ENCODE measurements at places on chromosomes 2 and 18.

DNA sequence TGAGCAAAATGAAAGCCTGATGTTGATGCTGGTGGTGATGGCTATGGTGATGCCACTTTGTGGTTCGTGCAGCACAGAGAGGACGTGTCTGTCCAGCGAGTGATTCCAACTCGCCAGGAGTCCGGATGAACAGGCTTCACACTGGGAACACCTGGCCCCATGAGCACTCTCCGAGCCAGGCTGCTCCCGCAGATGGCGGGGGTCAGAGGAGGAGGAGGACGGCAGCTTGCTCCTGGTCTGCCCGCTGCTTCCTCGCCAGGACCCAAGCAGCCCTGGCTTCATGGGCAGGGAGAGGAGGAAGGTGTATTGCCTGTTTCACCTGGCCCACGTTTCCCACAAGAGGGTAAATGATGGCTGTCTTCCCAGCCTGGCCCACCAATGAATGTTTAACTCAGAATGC is 121.6 kb downstream of the MTCL1 start:
- DNase-seq: no peak

DNA sequence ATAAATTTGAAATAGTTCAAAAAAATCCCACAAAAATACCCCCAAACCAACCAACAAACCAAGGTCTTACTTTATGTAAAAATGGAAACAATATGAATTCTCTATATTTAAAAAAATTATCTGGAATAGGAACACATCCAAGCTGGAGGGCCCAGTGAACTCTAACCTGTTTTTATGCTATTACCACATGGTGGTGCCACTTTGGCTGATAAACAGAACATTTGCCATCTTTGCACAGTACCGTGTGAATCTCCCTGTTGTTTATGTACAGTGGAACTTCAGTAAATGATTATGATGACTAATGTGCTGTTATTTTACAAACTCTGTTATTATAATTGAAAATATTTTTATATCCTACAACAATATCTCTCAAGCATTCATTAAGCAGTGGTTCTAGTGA is 145.3 kb upstream of the SMAD7 start:
- no peak for DNase-seq

DNA sequence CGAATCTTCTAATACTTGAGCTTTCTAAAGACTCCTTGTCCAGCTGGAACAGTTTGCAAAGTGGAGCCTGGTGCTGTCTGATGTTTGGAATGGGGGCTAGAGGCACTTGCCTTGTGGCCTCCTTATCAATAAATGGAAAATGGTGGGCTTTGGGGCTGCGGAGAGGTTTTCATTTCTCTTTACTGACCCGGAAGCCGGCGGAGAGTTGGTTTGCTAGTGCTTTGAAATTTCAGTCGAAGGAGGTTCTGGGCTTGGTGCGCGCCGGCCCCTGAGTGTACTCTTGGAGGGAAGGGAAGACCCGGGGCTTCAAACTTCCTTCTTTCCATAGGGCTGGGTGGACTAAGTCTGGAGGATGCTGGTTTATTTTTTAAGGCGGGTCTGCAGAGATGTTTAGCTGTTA is 714 bp downstream of the RPIA start:
- DNase-seq: no peak

GRCh38 chr18:22067682-22068081 is 101.7 kb upstream of the GATA6 start:
- no peak for DNase-seq

- no peak for DNase-seq
These were observed 57.4 kb downstream of the MYO1B start for GRCh38 chr2:191302459-191303139.

Measured in NCI-H187 (cell line).